ENCODE measurements at places on chromosomes 7 and 10.
A peak's percentile ranks its signal among the peaks of the same experiment; 100 is the strongest.

- no peak for DNase-seq
These were observed 176.6 kb downstream of the SEMA3D start for GRCh38 chr7:85010306-85010705.

DNA sequence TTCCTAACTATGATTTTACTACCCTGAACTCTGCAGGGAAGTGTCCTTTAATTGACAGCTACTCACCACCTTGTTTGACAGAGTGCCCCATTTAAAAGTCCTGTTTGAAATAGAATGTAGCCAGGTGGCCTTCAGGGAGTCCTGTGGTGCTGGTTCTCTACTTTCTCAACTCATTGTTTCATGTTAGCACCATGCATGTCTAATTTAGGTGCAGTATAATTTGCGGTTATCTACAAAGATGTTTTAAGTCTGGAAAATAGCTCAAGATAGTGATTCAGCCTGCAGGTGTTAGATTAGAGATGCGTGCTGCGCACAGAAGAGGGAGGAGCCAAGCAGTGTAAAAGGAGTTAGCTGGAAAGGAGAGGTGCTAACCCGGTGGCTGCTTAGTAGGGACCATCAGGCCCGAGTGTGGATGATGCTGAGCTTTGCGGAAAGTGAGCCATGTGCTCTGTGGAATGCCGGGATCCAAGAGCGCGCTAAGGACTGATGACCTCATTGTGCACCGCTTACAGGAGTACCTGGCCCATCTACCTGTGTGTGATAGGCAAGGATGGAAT is 1.2 kb downstream of the CCM2 start:
- DNase-seq, result peak; percentile 63

DNA sequence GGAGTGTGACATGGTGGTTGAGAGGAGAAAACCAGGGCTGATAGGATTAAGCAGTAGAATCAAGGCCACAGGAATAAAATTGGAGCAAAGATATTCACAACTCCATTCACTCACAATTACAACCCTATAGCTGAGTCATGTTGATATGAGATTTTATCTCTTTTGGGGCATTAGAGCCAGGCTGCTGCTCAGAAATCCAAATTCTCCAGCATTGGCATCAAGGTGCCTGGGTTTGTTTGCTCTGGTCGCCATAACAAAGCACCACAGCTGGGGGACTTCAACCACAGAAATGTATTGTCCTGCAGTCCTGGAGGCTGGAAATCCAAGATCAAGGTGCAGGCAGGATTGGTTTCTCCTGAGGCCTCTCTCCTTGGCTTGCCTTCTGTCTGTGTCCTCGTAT is 52.5 kb upstream of the GRB10 start:
- DNase-seq, result no peak

DNA sequence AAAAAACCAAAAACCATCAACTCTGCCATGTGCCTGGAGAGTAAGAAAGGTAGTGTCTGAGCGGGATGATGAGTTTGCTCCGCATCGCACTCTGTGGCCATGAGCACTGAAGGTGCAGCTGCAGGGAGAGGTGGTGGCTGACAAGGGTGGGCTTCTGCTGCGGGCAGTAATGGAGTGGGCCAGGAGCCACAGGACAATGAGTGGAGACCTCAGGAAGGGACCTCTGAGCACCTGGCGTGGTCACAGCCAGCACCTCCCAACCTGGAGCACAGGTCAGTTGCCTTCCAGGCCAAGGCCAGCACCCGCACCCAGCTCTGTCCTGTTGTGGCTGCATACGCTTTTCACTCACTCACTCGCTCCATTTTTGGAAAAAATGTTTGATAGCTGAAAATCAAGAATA is 115.5 kb downstream of the ANKRD61 start:
- DNase-seq, result no peak

DNA sequence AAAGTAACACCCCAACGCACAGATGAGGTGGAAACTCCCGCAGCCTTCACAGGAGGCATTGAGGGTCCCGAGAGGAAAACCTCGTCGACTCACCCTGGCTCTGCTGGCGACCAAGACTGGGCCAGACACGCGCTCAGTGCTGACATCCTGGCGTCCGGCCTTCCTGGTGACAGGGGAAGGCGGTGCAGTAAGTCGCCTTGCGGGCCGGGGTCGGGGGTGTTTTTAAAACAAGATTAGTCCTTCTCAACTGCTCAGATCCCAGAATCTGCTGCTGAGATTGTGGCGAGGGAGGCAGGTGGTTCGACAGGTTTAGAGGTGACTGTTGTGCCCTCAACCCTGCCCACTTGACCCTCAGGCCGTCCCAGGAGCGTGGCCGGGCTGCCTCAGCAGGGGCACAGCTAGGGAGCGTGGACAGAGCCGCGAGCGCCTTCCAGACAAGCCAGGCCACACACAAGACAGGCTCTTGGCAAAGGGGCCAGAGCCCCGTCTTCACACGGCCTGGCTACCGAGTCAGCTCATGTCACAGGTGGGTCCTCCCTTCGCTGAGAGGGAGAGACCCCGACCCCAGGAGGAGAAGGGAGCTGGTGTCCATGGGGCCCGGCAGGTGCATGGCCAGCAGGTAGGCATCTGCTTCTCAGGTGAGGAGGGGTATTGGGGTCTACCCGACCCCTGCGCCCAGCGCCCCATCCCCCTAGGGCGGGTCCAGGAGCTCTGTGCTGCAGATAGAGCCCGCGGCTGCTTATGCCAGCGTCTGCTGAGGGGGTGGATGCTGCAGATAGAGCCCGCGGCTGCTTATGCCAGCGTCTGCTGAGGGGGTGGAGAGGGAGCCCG is 81.6 kb downstream of the DNAJB6 start:
- DNase-seq, result no peak

GRCh38 chr7:128530855-128531104 is 54.2 kb downstream of the METTL2B start:
- DNase-seq, result no peak

- DNase-seq, result no peak
These were observed 27.9 kb downstream of the SEMA3D start for GRCh38 chr7:85159003-85159402.

DNA sequence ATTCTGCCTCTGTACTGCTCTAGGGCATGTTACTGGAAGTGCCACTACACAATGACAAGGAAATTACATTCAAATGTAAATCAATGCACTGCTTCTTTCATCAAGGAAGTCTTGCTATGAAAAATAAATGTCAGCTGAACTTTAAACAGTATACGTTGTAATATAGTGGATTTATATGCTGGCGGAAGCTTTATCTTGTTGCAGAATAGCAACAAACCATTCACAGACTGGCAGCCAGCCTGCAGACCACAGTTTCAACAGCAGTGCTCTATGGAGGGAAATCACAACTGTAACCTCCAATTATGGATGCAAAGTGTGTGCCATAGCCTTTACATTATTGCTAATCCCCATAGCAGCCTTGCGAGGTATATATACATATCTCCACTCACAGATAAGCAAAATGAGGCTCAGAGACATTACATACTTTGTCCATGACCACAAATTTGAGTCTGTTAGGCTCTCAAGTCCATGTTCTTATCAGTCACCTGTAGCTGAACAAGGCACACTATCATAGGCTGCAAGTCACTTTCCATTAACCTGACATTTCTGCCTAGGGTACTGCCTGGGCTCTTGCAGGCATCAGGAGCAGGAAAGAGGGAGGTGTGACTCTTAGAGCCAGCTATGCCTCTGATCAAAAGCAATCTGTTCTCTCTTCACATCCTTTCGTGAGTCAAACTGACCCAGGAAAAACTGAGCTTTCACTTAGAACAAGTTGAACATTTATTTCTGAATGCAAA is 22.6 kb downstream of the COL28A1 start:
- no peak for DNase-seq

DNA sequence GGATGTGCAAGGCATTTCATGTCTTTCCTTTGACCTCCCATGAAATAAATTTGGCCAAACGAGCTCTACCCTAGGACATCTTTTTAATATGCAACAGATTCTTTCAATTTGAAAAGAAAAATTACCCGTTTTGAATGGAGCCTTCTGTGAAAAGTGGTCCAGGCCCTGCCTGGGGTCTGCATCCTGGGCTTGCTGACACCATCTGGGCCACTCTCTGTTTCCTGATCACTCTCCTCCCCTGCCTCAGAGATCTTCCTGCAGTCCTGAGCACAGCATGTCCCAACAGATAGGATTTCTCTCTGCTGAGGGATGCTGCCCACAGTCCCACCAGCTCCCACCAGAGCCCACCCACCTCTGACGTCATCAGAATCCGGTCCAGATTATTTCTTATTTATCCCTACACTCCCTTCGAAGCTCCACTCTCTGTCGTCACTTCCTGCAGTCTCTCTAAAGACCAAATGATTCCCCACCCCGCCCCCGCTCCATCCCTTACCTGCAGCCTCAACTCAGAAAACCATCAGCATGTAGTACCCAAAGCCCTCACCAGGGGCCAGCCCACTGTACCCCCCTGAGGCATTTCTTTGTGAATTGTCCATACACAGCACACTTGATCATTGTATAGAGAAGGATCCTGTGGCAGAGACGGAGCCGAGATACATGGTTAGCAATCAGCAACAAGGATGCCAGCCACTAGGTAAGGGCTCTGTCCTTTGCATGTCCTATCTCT is 192.1 kb upstream of the MGMT start:
- no peak for DNase-seq

GRCh38 chr10:85612833-85613232 is 753.8 kb downstream of the GRID1 start:
- no peak for DNase-seq

DNA sequence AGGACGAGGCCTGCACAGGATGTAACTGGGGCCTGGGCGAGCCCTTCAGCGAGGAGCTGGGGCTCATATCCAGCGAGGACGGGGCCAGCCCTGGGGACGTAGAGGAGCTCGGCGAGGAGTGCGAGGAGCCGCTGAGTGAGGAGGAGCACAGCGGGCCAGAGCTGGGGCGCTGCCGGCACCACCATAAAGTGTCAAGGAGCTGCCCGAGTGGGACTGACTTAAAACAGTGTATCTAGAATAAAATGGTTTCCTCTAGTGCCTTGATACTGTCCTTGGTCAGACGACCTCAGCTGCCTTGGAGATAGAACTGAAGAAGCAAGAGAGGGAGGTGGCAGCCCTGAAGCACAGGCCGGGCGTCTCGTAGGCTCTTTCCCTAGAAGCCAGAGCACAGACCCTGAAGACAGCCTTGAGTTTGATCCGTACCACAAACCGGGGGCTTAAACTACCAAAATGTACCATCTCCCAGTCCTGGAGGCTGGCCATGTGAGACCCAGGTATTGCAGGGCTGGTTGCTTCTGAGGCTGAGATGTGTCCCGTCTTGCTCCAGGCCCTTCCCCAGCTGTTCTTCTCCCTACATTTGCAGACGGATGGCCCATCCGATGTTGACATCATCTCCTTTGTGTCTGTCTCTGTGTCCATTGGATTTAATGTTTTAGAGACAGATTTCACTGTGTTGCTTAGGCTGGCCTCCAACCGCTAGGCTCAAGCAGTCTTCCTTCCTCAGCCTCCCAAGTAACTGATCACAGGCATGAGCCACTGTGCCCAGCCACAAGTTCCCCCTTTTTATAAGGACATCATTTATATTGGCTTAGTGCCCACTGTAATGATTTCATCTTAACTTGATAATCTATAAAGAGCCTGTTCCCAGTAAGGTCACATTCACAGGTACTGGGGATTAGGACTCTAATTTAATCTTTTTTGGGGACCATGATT is 35.8 kb downstream of the DNAJB6 start:
- DNase-seq, result no peak

DNA sequence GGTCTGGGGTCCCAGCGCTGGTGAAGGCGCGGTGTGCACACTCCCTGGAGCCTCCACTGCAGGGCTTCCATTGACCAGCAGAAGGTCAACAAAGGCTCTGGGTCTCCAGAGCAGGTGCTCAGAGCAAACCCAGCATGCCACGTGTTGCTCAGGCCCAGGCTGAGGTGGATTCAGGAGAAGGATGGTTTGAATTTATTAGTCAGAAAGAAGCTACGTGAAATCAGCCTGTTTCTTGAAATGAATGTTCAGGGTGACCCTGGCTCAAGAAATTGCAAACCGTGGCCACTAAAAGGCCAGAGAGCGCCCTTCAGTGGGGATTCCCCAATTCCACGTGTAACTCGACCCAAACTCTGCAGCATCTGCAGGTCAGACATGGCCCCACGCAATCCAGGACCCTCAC is 82.7 kb upstream of the PFKP start:
- no peak for DNase-seq

GRCh38 chr7:139589474-139589873 is 66.0 kb downstream of the CLEC2L start:
- no peak for DNase-seq
